ENCODE measurements at places on chromosomes 12 and 14.

- H3K27ac ChIP-seq = no peak overlapping the region
- H3K4me1 ChIP-seq = peaks cover 39% of the 10 kb centered on the region
- H3K36me3 ChIP-seq = peaks cover 3% of the 10 kb centered on the region
- H3K4me3 ChIP-seq = no peak overlapping the region
- DNase-seq = no peak
Measured at GRCh38 chr12:20443792-20444191, 75.5 kb downstream of the PDE3A start.

DNA sequence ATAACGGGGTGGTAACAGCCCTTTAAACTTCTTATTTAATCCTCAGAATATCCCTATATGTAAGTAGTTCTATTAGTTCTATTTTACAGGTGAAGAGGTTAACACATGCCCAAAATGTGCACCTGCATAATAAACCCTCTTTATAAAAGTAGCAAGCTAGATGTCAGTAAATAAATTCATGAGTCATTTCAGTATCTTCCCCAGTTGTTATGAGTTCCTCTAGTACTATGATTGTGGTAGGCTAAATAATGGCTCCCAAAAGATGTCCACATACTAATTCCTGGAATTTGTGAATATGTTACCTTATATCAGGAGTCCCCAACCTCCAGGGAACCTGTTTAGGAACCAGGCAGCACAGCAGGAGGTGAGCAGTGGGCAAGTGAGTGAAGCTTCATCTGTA lies 106.5 kb downstream of the TMTC3 start:
- H3K27ac ChIP-seq = no peak overlapping the region
- H3K4me1 ChIP-seq = peaks cover 25% of the 10 kb centered on the region
- H3K4me3 ChIP-seq = no peak overlapping the region
- no peaks in the 10 kb centered on the region for H3K36me3 ChIP-seq
- peaks cover 8% of the 10 kb centered on the region for H3K27me3 ChIP-seq

DNA sequence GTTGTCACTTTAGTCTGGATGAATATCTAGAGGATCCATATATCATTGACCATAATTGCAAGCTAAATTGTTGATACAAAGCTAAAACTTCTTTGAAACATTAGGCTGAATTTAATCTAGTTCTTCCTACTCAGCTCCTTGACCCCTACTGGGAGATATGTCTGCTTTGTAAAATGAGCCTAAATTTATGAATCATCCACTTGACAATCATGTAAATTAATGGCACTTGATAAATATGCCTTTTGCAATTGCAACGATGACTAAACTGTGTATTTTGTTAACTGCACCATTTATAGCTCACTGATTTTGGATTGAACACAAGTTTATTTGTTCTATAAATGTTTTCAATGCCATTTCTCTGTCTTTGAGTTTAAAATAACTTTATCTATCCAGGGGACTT lies 1616.5 kb upstream of the FLRT2 start:
- H3K27ac ChIP-seq = no peak overlapping the region
- no peaks in the 10 kb centered on the region for H3K4me1 ChIP-seq
- H3K4me3 ChIP-seq = no peak overlapping the region
- H3K36me3 ChIP-seq = peaks cover 2% of the 10 kb centered on the region
- no peaks in the 10 kb centered on the region for H3K27me3 ChIP-seq
- no peak for DNase-seq

- H3K4me1 ChIP-seq = peaks cover 5% of the 10 kb centered on the region
- H3K27ac ChIP-seq = no peak overlapping the region
- no peaks in the 10 kb centered on the region for H3K27me3 ChIP-seq
- H3K4me3 ChIP-seq = no peak overlapping the region
Measured at GRCh38 chr14:29716150-29716549, 211.5 kb downstream of the PRKD1 start.

- H3K4me3 ChIP-seq = peak within 1 kb of the TSS; percentile 97
- peak; percentile 97 for DNase-seq
- peak within 1 kb of the TSS; percentile 100 for H3K27ac ChIP-seq
- H3K4me1 ChIP-seq = peaks cover 59% of the 10 kb centered on the region
- H3K27me3 ChIP-seq = no peaks in the 10 kb centered on the region
- H3K36me3 ChIP-seq = peaks cover 4% of the 10 kb centered on the region
Measured at GRCh38 chr12:11171145-11171968, at the start of gene SMIM10L1. Gene SMIM10L1, plus strand, starts transcription at chr12:11171194. Its CDS starts 163 bp downstream, at chr12:11171357.

DNA sequence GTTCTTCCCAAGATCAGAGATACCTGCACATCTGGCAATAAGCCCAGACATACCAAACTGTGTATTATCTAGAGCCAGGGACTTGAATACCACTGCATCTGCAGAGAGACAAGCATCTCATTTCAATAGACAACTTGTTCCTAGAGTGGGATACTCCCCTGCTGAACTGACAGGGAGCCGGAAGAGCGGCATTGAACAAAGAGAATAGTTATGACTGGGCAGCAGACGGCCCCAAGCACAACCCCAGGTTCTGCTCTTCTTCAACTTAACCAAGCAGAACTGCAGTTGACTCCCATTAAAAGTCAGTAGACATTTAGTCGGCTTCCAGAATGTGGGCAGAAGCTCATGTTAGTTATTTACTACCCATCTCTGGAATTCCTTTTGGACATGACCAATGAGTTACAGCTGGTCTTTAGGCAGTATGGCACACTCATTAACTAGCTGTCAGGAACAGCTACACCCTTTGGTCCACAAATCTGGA lies 112.9 kb downstream of the HMGA2 start:
- H3K4me1 ChIP-seq = peaks cover 56% of the 10 kb centered on the region
- no peak for DNase-seq
- H3K4me3 ChIP-seq = no peak overlapping the region
- H3K27ac ChIP-seq = peak overlapping the region; percentile 8
- H3K27me3 ChIP-seq = no peaks in the 10 kb centered on the region
- H3K36me3 ChIP-seq = peaks cover 3% of the 10 kb centered on the region

DNA sequence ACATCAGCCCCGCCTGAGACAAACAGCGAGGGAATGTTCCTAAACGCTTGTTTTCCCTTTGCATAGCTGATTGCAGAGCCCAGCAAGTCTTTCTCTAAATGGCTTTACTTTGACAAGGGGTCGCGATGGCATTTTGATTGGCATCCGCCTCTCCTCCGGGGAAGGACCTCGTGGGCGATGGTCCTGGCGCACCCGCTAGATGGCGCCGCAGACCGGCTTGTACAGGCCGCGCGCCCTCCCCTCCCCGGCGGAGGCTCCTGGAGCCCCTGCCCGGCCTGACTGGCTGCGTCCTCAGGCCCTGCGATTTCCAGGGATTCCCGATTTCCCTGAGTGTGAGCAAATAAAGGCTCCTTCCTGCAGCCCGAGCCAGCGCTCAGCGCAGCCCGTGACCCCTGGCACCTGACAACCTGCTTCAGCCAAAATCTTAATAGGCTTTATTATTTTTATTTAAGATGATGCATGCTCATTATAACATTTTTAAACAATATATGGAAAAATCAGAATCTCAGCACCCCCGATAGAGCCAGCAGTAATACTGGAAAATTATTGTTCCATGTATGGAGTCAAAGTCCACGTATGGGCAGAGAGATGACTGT lies 468.3 kb downstream of the AACS start:
- H3K4me1 ChIP-seq = no peaks in the 10 kb centered on the region
- H3K4me3 ChIP-seq = no peak overlapping the region
- DNase-seq = no peak
- no peaks in the 10 kb centered on the region for H3K36me3 ChIP-seq
- H3K27ac ChIP-seq = no peak overlapping the region

- no peak overlapping the region for H3K4me3 ChIP-seq
- H3K36me3 ChIP-seq = peaks cover 19% of the 10 kb centered on the region
- H3K4me1 ChIP-seq = no peaks in the 10 kb centered on the region
- H3K27me3 ChIP-seq = no peaks in the 10 kb centered on the region
Measured at GRCh38 chr14:102415671-102416070, 52.9 kb downstream of the TECPR2 start.

DNA sequence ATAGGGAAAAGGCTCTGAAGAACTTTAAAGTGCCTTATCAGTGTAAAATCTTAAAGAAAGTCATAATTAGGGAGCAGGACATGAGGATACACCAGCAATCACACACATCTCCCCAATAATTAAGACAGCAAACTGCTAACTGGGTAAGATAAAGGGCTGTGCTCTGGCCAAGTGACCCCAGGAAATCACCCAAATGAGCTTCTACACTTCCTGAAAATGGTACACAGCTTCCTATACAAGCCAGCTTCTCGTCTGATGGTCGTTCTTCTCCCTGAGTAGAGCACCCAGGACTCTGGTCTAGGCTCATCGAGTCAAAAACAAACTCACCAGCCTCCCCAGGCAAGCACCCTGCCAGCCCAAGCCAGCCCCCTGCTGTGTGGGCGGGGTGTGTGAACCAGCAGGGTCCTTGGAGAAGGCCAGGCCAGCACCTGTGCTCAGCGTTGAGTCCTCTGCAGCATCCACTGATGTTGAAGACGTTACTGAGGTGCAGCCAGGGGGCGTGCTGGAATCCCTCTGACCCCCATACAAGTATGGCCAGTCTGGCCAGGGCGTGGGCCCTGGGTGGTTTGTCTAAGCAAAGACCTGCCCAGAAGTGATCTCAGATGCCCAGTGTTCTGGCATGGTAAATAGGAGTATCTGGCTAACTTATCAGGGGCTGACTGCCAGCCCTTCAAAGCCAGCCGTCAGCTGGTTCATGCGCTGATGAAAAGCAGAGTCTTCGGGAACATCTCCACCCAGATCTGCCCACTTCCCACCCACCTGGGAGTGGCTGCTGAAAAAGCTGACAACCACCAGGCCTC lies 41.4 kb downstream of the ACTN1 start:
- peak overlapping the region; percentile 96 for H3K27ac ChIP-seq
- H3K36me3 ChIP-seq = peaks cover 17% of the 10 kb centered on the region
- DNase-seq = peak; percentile 82
- H3K4me3 ChIP-seq = peak overlapping the region; percentile 50

DNA sequence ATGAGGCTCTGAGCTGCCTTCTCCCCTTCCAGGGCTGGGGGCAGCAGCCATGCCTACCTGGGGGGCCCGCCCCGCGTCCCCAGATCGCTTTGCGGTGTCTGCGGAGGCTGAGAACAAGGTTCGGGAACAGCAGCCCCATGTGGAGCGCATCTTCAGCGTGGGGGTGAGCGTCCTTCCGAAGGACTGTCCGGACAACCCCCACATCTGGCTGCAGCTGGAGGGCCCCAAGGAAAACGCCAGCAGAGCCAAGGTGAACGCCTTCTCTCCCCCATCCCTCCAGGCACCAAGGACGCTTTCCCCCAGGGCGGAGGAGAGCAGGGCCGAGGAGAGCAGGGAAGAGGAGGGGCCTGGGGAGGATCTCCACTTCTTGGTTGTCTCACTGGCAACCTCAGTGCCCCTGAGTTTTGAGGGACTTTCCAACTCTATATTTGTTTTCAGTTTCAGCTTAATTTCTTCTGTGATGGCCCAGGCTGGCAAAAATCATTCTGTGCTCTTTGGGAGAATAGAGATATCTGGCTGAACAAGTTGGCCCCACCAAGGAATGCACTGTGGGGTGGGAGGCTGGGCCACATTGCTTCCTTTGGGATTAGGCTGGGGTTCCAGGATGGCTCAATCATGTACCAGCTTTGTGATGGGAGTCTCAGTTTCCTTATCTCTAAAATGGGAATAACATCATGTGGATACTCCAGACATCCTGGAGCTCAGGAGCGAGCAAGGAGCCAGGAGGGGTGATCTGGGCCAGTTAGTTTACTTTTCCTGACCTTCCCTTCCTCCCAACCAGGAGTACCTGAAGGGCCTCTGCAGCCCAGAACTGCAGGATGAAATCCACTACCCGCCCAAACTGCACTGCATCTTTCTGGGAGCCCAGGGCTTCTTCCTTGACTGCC lies 1.2 kb downstream of the KHNYN start:
- H3K36me3 ChIP-seq = peaks cover 17% of the 10 kb centered on the region
- peak overlapping the region; percentile 88 for H3K4me3 ChIP-seq
- H3K27ac ChIP-seq = peak overlapping the region; percentile 97
- peaks cover 45% of the 10 kb centered on the region for H3K4me1 ChIP-seq
- peak; percentile 54 for DNase-seq

DNA sequence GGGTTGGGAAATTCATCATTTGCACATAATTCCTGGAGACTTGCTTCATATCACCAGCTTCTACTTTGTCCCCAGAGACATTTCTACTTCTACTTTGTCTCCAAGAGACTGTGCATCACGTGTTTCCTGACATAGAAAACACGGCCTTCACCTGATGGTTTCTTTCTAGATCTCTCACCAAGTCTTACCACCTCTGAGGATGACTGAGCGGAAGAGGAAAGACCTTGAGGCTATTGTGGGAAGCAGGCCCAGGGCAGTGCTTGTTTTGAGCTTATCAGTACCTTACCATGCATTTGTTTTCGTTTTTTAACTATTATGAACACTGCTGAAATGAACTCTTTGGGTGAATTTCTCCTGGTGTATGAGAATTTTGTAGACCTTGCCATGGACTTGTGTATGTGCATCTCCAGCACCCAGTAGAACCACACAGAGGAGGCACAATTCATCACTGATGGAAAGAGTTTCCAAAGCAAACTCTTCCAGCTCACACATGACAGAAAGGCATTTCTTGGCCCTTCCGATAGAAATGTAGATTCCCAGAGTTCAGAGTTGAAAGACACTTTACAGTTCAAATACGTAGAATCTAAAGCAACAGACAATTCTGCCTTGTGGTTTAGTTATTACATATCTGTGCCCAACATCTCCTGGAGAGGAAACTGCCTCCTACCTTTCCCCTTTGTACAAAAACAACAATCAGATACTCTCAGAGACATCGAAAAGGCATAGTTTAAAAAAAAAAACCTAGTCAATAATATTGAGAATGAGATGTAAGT lies 434.7 kb downstream of the FUT8 start:
- H3K27me3 ChIP-seq = peaks cover 15% of the 10 kb centered on the region
- H3K27ac ChIP-seq = no peak overlapping the region
- no peak overlapping the region for H3K4me3 ChIP-seq
- no peaks in the 10 kb centered on the region for H3K4me1 ChIP-seq
- no peaks in the 10 kb centered on the region for H3K36me3 ChIP-seq

DNA sequence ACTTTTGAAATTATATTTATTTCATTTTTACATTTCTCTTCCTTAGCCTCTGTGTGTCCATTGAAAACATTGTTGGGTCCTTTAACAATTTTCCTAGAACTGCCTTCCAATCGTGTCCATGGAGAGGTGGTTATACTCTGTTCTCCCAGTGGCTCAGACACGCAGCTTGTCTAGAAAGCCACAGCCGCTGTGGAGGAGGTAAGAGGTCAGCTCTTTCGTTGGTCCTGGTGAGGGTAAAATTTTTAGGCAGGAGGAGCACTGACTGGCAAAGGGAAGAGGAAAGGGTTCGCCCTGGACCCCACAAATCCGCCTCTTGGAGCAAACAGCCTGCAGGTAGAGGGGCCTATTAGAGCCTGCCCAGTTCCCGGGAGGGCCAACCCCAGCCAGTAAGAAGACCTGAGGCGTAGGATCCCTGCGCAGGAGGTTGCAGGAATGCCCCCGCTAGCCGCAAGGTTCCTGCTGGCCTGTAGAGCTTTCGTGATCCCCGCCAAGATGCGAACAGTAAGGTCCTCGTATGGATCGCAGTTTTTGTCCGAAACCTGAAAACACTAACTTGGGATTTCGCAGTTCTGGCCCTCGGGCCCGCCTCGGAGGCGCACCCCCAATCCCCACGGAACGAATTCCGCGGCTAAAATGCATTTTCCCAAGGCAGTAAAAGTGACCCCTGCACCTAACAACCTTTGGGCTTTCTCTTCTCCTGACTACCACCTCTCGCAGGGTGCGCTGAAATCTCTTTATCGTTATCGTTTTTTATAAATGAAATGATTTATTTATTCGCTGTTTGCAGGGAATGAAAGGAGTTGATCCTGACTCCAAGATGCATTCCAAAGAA lies 7.5 kb upstream of the PAX9 start:
- no peak for DNase-seq
- H3K36me3 ChIP-seq = peaks cover 4% of the 10 kb centered on the region
- peaks cover 22% of the 10 kb centered on the region for H3K4me1 ChIP-seq
- no peak overlapping the region for H3K4me3 ChIP-seq
- H3K27me3 ChIP-seq = peaks cover 90% of the 10 kb centered on the region
